ENCODE measurements at places on chromosomes 6 and 20. TPM values are rescaled to one million over a fixed set of nuclear protein-coding genes. Genes with fewer than 3 reads are reported as not detected.

DNA sequence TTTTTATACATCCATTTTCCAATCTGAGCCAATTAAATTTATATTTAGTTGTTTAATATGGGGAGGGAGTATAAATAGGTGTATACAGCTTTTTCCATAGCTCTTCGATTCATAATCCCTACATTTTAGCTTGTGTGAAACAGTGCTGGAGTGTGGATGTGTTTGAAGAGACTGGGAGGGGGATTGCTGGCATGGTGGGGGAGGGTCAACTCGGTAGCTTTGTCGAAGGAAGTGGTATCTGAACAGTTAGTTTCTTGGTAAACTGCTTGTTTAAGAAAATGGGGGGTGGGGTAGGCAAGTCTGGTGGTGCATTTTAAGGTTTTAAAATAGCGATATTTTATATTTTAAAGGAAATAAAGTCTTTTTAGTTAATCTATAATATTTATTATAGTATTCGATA lies 1.4 kb upstream of the LIN28B start:
- DNase-seq: no peak

DNA sequence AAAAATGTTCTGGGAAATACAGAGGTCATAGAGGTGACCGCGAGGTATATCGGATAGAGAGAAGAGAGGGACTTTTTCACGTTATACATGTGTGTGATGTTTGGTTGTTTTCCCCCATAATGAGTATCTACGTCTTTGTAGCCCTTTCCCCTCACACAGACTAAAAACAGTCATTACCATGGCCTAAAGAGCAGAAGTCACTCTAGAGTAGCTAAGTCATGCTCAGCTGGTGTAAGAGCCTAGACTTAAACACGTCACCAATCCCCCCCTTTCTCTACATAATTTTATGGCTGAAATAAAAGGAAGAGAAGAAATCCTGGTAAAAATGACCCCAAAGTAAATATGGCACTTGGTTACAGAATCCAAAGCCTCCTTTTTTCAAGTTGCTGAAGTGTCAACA lies 6.0 kb upstream of the BEND3 start:
- DNase-seq: no peak

TRMT6 gene
- polyA plus RNA-seq: 12.7 TPM

DNA sequence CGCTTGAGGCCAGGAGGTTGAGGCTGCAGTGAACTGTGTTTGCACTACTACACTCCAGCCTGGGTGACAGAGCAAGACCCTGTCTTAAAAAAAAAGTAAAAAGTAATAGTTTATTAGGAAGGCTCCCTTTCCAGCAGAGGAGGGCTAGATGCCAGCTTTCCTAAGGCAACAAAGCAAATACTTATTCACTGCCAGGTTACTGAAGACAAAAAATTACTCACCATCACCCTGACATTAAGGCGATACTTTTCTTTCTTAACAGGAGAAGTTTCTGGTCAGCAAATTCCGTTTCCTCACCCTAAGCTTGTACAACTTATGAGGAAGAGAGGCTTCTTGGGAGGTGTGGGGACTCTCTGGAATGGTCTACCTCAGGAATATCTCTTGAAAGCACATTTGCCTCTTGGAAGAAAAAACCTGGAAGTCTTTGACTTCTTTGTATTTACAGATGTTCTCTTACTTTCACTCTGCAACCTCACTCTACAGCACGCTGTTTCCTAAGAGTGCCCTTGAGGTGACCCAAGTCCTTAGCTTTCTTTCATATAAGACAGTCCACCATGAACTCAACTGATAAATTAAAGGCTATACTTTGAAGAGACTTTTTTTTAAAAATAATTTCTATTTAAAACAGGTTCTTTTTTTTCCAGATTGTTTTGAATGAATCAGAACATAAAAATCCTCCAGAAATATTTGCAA lies 52.9 kb upstream of the TRAF3IP2 start:
- DNase-seq: no peak

CYP24A1 gene
- not detected for polyA plus RNA-seq

PI3 gene
- not detected for polyA plus RNA-seq

- DNase-seq: no peak
These were observed 64.4 kb upstream of the TMEM170B start for GRCh38 chr6:11473008-11473740.

DNA sequence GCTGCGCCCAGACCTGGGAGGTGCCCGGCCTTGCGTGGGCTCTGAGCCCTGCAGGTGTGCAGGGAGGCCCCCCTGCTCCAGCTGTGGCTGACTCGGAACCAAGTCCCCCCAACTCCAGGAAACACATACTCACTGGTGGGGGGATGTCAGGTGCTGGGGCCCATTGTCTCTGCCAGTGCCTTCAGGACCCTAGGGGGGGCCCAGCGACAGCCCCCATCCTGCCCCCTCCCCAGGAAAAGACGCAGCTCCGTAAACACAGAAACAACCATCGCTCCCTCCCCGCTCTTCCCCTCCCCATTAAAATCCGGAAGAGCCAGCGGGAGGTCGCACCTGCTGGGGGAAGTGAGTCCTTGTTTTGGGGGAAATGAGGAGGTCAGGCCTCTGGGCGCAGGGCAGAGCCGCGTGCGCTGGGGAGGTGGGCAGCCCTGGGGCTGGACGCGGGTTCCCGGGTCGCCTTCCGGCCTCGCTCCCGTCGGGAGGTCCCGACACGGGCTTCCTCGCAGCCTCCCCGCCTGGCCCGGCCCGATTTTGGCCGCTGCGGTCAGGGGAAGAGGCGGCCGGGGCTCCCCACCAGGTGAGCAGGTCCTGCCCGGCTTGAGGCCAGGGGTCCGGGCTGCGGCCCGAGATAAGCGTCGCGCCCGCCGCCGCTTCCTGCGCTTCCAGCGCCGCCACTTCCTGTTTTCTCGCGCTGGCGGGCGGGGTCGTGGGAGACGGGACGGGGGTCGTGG lies 6.2 kb downstream of the C20orf204 start:
- DNase-seq: no peak

DNA sequence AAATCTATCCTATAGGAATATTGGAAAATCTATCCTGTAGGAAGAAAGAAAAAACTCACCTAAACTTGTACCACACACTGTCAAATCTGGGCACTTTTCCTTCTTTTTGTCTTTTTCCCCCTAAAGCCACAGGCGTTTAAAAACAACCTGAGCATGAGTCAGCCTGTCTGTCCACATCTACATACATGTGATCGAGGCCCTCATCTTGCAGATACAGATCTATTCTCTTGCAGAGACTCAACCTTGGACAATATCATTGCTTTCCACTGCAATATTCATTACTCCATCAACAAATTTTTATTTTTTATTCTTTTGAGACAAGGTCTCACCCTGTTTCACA lies 95.9 kb upstream of the IYD start:
- no peak for DNase-seq

DNA sequence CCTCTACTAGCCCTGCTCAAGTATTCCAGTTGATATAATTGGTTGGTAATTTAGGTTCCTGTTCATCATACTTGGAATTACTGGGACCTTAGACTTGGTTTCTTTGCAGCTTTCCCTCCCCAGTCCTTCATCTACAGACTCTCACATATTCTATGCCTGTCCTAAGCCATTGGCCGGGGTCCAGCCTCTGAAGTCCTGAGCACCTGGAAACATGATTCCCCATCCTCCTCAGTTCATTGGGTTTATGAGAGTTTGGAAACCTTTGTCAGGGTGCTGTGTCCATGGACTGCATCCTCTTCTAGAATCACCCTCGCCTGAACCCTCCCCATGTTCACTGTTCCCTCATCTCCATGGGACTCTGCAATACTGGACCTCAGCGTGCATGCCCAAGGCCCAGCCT lies 8.8 kb downstream of the GSTA2 start:
- no peak for DNase-seq

DNA sequence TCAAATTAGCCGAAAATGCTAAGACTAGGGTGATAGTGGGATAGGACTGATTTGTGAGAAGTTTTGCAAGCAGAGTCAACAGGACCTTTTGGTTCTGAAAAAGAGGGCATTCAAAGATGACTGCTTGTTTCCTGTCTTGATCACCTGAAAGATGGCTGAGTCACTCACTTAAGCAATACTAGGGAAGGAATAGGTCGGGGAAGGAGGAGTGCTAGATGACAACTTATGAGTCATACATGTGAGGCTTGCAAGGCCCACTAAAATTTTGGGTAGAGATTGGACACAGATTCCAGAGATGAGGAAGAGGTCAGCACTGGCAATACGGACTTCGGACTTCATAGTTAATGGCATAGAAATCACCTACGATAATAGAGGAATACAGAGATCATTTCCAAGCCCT lies 89.2 kb downstream of the FAM83B start:
- no peak for DNase-seq

GRCh38 chr6:25042036-25042521 lies 106.3 kb upstream of the RIPOR2 start:
- peak; percentile 52 for DNase-seq

- DNase-seq: no peak
These were observed 4.5 kb downstream of the DLL1 start for GRCh38 chr6:170286246-170286933.

JPH2 gene
- polyA plus RNA-seq: not detected

GRCh38 chr6:154450498-154450897 lies 60.0 kb downstream of the CNKSR3 start:
- DNase-seq: no peak

DNA sequence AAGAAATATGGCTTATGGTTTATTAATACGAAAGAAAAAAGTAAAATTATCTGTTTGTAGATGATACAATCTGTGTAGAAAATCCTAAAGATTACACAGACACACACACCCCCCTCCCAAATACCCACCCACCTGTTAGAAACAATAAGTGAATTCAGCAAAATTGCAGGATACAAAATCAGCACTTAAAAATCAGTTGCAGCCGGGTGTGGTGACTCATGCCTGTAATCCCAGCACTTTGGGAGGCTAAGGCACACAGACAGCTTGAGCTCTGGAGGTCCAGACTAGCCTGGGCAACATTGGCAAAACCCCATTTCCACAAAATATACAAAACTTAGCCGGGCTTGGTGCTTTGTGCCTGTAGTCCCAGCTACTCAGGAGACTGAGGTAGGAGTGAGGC lies 42.3 kb downstream of the NINL start:
- DNase-seq: no peak

TNFRSF6B gene
- polyA plus RNA-seq: not detected

RAET1L gene
- polyA plus RNA-seq: not detected

LY6G6F gene
- polyA plus RNA-seq: not detected

DNA sequence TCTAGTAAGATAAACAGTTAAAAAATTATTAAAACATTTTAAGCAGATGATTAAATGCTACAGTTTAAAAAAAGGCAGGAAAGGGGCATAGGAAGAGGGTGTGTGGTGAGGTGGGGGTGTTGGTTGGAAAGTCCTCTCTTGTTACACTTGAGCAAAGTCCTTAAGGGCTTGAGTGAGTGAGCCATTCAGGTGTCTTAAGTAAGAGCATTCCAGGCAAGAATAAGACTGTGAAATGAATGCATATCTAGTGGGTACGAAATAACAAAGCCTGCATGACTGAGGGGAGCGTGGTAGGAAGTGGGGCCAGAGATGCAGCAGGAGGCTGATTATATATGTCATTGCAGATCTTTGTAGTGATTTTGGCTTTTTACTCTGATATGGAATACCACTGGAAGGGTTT lies 5.1 kb downstream of the CDKAL1 start:
- no peak for DNase-seq

STXBP5 gene
- 2.2 TPM for polyA plus RNA-seq

DNA sequence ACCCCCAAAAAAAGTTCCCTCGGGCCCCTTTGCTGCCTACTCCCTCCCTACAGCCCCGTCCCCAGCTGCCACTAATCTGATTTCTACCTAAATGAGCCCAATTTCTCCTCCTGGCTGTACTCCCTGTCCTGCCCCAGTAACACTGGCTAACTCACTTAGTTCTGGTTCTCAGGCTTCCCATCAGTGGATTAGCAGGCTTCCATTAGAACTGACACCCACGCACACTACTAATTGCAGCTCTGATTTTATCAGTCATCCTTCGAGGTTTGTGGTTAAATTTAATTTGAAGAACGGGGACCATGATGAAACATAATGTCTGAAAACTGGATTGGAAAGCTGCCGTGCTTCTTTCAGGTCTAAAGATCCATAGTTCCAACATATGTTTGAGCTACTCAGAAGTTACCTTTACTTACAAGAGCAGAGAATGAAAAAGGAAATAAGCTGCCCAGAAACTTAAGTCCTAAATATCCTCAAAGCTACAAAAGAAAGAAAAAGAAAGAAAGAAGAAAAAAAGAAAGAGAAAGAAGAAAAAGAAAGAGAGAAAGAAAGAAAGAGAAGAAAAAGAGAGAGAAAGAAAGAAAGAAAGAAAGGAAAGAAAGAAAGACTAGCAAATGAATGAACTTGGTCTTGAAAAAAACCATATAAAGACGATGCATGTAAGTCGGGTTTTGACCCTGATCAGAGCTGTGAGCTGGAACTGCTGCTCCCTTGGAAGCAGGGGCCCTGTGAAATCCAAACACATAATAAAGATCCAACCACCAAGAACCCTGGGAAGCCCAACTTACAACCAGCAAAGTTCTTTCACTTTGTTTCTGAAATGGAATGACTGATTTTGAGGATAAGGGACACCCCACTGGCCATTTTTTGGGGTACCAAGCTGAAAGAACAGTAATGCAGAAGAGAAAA lies 51.7 kb downstream of the CNKSR3 start:
- no peak for DNase-seq

DNA sequence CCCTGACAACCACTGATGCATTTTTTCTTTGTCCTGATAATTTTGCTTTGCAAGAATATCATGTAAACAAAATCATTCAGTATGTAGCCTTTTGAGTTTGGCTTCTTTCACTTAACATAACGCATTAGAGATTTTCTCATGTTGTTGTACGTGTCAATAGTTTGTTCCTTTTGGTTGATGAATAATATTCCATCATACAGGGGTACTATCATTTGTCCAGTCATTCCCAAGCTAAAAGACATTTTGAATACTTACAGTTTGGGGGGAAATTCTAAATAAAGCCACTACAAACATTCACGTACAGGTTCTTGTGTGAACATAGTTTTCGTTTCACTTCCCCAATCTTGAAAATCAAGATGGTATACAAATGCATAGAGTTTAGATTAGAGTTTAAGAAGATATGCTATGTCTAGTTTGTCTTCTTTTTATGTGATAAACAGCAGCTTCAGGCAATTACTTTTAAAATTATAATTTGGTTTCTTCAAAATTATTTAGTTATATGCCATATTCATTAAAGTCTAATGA lies 5.2 kb downstream of the HAO1 start:
- peak; percentile 2 for DNase-seq

- DNase-seq: no peak
These were observed 98.9 kb downstream of the IRF4 start for GRCh38 chr6:490251-491037.

GRCh38 chr20:49935746-49936152 lies 448 bp upstream of the RNF114 start:
- no peak for DNase-seq

DNA sequence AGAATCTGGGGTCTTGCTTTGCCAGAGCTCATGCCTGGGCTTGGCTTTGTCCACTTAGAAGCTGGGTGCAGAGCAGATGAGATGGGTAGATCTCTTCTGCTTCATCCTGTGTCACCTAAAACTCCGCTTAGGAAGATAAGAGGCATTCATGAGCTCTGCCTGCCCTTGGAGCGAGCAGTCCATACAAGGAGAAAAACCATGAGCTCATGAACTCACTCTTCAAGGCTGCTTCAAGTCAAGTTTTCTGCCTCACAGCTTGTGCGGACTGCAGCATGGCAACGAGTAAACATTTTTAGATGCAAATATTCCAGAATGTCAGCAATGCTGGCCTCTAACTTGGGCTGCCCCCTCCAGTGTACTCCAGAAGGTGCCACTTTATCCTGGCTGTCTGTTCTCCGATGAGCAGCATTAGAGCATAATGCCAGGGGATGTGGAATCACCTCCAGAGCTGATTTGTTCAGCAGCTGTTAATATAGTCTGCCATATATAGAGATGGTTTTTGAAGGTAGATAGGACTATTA lies 10.7 kb upstream of the UQCC2 start:
- no peak for DNase-seq

- no peak for DNase-seq
These were observed 38.4 kb downstream of the ALDH8A1 start for GRCh38 chr6:134911547-134911946.

Data from naive B cell (primary cell).